ENCODE measurements at places on chromosomes 11 and 22.

- peak; percentile 87 for DNase-seq
Measured at GRCh38 chr11:119666463-119667131, 62.4 kb downstream of the NECTIN1 start.

GRCh38 chr11:120335556-120335907 lies 681 bp upstream of the ARHGEF12 start:
- no peak for DNase-seq

GRCh38 chr11:109856928-109857327 lies 236.3 kb upstream of the ZC3H12C start:
- DNase-seq: no peak

- DNase-seq: no peak
Measured at GRCh38 chr11:19370100-19370861, 129.5 kb upstream of the E2F8 start.

- no peak for DNase-seq
Measured at GRCh38 chr11:122696662-122697061, 41.1 kb downstream of the UBASH3B start.

DNA sequence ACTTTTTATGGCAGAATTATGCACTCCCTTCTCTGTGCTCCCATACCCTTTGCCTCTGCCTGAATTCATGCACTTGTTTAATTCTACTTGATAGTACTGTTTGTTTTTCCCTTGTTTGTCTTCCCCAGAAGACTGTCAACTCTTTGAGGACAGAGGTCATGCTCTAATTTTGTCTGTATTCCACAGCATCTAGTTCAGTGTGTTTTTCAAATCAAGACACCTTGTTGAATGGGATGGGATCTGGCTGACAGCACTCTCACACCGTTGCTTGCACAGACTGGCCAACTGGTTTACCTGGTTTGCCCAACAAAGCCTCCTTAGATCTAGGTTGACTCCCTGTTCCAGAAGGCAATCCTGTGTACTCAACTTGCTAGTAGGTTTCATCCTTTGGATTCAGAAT lies 121.2 kb upstream of the TIMP3 start:
- DNase-seq: no peak

DNA sequence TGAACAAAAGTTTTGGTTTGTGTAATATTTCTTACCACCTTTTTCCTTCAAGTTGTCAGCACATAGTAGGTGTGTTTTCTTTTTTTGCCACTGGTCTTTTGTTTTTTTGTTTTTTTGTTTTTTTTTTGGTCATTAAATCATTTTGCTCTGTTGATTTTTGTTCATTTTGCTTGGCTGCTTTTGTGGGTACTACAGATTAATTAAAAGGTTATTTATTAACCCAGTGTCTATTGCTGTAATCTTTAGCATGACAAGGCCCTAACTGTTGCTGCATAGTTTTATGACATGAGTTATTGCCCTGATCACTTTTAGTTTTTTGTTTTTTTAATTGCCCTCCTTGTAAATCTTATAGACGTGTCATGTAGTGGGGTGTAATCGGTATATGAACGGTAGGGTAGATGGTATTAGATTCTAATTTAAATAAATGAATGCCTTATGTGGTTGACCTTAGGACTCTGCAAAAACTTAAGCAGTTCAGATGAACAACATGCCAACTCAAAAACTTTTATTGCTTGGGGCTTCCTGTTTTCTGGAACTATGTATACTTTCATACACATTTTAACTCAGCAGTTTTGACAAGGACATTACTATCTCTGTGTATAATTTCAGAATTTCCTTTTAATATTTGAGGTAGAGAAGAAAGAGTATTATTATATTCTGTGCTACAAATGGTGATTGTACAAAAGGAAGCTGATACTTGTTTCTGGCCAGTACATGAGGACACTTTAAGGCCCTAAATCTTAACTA lies 7.9 kb downstream of the EWSR1 start:
- DNase-seq: no peak

- DNase-seq: no peak
Measured at GRCh38 chr11:108933630-108934029, 268.8 kb downstream of the DDX10 start.

- DNase-seq: no peak
Measured at GRCh38 chr11:8584082-8584481, 9.9 kb downstream of the STK33 start.

GRCh38 chr22:29842740-29843139 lies 4.7 kb upstream of the ASCC2 start:
- DNase-seq: no peak

DNA sequence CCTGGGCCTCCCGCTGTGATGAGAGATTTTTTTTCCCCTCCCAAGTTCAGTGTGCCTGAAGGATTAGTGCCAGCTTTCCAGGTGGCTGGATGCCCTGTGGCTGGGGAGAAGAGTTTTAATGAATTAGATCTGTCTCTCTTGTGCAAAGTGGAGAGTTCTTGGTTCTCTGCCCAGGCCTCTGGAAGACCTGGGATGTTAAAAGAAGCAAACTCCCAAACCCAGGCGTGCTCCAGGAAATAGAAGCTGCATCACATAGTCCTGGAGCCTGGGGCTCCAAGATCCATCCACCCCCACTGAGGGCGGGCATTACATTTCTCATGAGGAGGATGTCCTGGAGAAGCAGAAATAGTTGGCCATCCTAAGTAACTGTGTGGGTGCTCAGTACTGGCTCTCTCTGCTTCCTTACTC lies 30.6 kb downstream of the SDHAF2 start:
- no peak for DNase-seq

DNA sequence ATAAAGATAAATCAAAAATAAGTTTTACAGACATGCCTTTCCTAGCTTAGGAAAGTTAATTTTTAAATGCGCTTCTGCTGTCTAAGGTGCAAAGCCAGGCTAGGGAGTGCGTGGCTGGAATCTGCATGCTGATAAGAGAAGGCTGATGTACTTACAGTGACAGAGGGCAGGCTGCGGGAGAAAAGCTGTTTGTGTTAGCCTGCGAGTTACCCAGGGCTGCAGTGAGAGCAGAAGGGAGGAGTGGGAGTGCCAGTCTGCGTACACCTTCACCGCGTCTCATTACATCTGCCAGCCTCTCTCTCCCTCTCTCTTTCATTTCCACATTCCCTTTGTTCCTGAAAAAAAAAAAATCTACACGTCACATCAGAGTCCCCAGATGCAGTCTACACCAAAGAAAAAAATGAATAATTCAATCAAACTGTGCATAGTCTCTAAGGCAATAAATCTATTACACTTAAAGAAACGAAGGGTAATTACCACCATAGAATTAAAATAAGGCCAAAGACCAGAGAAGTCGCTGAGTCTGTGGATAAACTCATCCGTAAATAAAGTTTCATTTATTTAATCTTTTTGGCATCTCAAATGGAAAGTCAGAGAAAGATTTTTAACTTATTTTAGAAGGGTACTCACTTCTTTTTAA lies 126.4 kb upstream of the C11orf58 start:
- DNase-seq: no peak

DNA sequence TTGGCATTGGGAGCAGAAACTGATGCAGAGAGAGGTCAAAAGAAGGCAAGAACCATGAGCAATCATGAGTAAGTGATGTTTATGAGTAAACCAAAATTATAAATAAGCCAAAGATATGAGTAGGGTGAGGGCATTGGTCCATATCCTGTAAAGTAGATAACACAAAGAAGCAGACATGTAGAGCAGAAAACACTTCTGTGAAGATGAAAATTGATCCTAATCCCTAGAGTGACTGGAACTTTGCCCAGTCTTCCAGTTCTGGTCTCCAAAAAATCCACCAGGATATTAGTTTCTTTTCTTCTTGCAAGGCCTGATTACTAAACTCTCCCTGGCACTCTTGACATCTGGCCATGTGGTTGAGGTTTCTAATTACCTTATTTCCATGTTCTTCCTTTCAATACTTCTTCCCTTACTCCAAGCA lies 13.7 kb upstream of the DRD2 start:
- DNase-seq: no peak

GRCh38 chr11:72391638-72392423 lies 42.5 kb downstream of the CLPB start:
- no peak for DNase-seq

GRCh38 chr11:102553835-102554282 lies 23.3 kb upstream of the MMP7 start:
- no peak for DNase-seq

DNA sequence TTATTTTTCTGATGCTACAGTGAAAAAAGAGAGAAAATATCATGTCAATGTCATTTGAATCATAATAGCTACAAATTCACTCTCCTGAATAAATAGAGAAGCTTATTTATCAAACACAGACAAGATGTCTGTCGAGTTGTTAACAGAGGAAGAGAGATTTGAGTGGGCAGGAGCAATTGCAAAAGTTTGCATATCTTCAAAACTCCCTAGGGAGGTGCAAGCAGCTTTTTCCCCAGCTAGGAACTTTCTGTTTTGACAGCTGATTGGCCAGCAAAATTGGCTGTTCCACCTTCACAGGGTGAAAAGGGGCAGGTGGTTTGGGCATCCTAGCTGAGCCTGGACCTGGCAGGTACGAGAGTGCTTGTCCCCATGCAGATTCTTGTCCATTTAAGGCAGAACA lies 98.2 kb downstream of the NTM start:
- DNase-seq: no peak

GRCh38 chr22:28514321-28514821 lies 165.3 kb downstream of the TTC28 start:
- peak; percentile 12 for DNase-seq

DNA sequence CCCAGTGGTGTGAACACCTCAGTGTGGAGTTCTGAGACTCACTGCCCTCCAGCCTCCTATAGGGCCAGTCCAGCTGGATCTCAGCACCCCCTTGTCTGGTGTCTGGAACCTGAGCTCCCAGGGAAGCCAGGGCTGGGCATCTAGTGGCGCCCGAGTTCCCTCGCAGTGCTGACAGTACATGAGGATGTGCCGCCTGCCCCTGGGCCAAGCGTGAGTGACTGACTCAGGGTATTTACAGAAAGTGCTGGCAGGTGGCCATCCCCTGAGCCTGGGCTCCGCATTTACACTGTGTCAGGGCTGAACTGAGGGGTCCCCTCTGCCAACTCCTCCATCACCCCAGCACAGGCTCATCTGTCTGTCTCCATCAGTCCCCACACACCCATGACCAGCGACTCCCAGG lies 185.3 kb downstream of the BRD1 start:
- DNase-seq: no peak

DNA sequence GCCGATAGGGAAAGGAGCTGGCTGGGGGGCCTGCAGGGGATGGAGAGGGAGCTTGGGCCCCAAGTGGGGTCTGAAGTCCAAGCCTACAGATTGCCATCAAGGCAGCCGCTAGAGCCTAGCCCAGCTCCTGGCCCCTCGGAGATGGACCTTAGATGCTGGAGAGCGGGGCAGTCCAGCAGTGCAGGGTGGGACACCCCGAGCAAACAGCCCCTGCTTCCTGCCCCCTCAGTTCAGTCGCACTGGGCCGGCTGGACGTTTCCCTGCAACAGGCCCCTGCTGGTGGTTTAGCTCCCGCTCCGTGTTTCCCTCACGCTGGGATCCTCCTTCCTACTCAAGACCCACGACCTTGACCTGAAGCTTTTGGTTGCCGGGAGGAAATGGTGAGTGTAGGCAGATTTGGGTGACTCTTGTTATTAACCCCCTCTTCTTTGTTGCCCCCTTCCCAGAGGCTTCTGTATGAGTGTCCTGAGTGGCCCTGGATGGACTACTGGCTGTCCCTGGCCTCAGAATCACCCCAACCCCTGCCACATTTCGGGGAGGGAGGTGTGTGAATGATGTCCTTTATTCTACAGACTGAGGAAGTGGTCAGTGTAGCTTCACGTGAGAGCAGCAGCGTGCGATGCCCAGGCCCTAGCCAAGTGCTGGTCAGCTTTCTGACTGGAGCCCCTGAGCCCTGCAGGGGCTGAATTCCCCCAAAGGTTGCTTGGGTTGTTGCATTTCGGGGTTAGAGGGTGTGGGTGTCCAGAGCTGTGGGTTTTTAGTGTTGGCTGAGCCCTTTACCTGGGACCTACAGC lies 2.7 kb downstream of the ST3GAL4 start:
- no peak for DNase-seq

- DNase-seq: no peak
Measured at GRCh38 chr22:44428941-44429830, 68.8 kb downstream of the RTL6 start.

GRCh38 chr11:32333320-32333991 lies 101.9 kb downstream of the WT1 start:
- DNase-seq: peak; percentile 37

- peak; percentile 86 for DNase-seq
Measured at GRCh38 chr11:126317756-126318573, 14.1 kb downstream of the DCPS start.

DNA sequence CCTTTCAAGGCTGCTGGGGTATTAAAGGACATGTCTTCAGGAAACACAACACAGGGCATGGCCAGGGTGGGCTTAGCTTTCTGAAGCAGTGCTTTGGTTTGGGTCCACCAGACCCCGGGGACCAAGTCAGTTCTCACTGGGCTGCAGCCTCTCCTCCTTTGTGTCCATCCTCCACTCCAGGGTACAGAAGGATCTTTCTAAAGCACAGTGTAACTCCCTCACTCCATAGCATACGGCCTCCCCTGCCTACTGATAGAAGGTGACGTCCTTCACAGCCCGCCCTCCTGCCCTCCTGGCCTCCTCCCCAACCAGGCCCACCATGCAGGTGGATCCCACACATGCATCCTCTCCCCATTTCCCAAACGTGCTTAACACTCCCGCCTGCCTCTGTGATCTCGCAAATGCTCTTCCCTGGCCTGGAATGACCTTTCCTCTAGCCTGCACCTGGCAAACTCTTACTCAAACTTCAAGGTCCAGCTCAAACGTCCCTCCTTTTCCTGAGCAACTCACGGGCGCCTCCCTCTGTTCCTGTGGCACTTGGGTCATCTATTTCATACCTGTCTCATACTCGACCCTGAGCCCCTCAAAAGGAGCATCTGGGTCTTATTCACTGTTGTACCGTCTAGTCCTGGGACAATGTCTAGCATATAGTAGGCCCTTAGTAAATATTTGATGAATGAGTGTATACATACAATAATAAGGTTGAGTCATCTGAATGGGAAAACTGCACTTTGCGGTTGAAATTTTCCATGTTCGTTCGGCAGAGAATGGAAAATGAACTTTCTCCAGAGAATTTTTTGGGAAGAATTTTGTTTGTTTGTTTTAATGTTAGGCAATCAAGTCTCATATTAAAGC lies 187.7 kb downstream of the EFCAB6 start:
- DNase-seq: no peak

GRCh38 chr22:19057539-19057938 lies 64.7 kb downstream of the DGCR2 start:
- DNase-seq: no peak

DNA sequence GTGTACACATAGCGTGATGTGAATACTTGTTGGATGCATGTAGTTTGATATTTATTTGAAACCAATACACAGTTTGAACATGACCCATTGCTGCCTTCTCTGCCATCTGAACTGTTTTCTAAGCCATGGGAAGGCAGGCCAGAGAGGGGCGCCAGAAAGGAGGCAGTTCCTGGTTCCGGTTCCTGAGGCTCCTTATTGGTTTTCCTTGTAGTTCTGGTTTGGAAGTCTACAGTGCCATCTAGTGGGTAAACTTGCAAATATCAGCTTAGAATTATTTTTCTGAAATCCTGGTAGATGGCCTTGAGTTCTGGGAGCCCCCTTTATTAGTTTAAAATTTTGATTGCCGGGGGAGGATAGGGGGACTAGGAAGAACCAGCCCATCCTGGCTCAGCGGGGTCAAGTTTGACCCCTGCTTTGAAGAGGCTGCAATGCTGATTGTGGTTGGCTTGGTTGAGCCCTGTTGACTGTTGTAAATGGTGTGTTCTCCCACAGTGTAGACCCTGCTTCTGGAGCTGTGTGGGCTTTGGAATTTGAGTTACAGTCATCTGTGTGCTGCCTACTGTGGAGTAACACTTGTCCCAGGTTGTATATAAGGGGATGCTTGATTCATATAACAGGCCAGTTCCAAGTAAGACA lies 48.4 kb downstream of the GRAMD1B start:
- peak; percentile 94 for DNase-seq
